ENCODE measurements at places on chromosomes 13 and 19.
A peak's percentile ranks its signal among the peaks of the same experiment; 100 is the strongest.

- DNase-seq = no peak
Measured at GRCh38 chr13:112575675-112576074, 12.3 kb downstream of the TUBGCP3 start.

DNA sequence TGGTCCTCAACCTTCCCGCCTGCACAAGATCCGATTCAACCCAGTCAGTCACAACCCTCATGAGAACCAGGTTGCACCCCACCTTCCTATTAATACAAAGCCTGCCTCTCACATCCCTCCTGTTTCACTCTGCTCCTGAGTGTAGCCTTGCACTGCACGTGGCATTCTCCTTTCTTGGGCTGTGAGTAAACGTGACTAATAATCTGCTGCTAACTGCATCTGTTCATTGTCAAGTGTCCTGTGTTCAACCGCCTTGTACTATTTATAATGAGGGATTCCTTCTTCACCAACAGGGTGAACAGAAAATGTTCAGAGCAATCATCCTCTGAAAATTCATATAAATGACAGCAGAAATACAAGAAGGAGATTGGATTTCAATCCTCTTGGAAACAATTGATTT lies 1608.2 kb downstream of the SLITRK5 start:
- DNase-seq = peak; percentile 93

GRCh38 chr13:24894972-24895300 lies 131.0 kb downstream of the RNF17 start:
- DNase-seq = no peak

DNA sequence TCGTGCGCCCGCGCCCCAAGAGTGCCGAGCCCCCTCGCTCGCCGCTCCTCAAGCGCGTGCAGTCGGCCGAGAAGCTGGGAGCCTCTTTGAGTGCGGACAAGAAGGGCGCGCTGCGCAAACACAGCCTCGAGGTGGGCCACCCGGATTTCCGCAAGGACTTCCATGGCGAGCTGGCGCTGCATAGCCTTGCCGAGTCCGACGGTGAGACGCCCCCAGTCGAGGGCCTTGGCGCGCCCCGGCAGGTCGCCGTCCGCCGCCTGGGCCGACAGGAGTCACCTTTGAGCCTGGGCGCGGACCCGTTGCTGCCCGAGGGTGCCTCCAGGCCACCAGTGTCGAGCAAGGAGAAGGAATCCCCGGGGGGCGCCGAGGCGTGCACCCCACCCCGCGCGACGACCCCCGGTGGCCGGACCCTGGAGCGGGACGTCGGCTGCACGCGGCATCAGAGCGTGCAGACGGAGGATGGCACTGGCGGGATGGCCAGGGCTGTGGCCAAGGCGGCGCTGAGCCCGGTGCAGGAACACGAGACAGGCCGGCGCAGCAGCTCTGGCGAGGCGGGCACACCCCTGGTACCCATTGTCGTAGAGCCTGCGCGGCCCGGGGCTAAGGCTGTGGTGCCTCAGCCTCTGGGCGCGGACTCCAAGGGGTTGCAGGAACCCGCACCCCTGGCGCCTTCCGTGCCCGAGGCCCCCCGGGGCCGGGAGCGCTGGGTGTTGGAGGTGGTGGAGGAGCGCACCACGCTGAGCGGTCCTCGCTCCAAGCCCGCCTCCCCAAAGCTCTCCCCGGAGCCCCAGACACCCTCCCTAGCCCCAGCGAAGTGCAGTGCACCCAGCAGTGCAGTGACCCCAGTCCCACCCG lies 7.1 kb downstream of the DNASE2 start:
- DNase-seq = no peak

GRCh38 chr13:35629026-35629425 lies 152.5 kb upstream of the MAB21L1 start:
- no peak for DNase-seq

- DNase-seq = no peak
Measured at GRCh38 chr19:35211545-35212230, 16.9 kb downstream of the FAM187B start.

DNA sequence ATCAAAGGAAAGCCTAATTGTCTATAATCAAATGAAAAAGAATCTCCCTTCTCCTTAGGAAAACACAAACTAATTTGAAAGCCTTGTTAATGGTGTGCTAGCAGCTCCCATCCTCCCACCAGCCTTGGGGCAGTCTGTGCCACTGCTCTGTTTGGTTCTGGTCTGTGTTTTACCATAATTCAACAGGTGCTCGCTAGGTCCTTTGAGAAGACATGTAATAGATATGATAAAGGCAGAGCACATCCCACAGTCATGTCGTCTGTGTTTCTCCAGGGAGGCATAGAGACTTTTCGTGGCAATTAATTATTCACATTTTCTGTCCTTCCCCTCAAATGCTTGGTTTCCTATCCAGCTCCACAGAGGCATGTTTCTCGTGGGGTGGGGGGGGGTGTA lies 23.8 kb downstream of the FAM124A start:
- no peak for DNase-seq

DNA sequence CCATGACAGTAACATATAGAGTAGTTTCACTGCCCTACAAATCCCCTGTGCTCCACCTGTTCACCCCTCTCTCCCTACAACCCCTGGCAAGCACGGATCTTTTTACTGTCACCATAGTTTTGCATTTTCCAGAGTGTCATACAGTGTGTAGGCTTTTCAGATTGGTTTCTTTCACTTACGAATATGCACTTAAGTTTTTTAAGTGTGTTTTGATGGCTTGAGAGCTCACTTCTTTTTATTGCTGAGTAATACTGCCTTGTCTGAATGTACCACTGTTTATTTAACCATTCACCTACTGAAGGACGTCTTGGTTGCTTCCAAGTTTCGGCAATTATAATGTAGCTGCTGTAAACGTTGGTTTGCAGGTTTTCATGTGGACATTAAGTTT lies 175.1 kb downstream of the ITGBL1 start:
- DNase-seq = no peak

DNA sequence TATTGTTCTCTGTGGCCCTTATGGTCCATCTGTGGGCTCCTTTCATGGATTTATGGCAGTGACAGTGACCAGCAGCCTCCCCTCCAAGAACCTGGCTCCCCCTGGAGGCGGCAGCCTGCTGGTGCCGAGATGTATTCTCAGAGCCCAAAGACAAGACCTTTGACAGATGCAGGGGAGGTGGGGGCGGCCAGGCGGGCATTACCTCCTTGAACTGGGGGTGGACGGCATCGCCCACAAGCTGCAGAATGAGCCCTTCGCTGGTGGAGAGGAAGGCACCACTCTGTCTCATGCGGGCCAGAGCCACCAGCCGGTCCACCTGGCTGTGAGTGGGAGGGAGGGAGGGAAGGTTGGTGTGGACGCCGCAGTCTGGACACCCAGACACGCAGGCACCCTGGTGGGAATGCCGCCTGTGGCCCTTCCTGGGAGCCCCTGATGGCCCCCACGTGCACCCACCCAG lies 6.6 kb downstream of the ISOC2 start:
- no peak for DNase-seq

DNA sequence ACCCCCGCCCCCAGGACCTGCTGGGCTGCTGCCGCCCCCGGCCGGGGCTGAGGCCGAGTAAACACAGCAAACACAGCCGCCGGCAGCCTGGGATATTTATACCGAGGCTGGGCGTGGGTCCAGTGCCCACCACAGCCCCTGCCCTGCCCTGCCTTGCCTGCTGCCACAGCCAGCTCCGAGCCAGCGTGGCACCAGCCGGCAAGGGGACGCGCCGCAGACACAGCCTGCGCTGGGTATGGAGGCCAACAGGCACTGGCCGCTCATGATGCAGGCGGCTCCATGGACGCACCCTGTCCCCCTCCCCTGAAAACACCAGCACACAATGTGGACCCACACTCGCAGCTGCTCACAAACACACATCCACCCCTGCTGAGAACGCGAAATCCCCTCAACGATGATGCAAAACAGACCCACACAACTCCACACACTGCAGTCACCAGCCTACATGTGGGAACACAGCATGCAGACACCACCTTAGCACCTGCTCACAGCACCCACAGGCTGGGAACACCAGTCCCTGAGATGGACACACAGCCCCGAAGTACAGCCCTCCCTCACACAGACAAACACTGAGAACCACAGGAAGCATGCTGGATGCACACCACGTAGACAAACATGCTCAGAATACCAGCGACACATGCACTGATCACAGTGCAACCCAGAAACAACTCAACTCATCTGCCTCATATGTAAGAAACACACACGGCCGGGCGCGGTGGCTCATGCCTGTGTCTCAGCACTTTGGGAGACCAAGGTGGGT lies 16.2 kb downstream of the CCDC97 start:
- peak; percentile 75 for DNase-seq

GRCh38 chr13:27915301-27916207 lies 4.2 kb upstream of the PDX1 start:
- DNase-seq = no peak

DNA sequence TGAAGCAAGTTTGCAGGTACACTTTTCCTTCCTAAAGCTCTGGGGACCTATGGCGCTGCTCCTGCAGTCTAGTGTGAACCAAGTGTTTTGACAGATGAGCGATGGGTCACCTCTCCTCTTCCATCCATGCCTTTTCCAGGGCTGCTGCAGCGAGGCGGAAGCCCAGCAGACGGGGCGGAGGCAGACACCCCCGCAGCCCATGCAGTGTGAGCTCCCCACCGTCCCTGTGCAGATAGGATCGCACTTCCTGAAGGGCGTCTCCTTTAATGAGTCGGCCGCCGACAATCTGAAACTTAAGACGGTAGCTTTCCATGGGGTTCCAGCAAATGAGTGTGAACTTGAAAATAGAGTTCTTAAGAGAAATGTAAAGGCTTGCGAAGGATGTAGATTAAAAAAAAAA lies 37.1 kb upstream of the GPI start:
- DNase-seq = no peak

DNA sequence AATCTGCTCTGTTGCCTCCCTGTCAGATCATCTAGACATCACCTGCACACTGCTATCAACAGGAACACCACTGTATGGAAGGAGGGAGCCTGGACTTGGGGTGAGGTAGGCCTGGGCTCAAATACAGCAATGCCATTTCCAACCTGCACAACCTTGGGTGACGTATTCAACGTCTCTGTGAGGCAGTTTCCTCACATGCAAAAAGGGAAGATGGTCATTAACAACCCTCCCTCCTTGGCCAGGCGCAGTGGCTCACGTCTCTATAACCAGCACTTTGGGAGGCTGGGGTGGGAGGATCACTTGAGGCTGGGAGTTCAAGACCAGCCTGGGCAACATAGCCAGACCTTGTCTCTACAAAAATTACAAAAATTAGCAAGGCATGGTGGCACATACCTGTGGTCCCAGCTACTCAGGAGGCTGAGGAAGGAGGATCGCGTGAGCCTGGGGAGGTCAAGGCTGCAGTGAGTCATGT lies 13.1 kb downstream of the XRCC1 start:
- DNase-seq = no peak

DNA sequence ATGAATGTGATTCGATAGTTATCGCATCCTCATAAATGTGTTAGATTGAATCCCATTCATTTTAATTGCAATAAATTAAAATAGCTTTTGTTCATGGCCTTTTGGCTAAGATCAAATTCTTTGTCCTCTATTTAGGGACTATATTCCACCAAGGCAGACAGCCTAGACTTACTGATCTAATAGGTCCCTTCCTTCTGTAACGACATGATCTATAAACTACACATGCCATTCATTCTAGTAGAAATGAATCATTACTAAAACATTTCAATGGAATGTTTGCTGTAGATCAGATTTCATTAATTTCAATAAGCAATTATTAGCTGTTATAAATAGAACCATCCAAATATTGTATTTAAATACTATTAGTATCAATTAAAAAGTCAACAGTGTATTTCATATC lies 526.6 kb upstream of the KLHL1 start:
- no peak for DNase-seq

GRCh38 chr19:41430922-41431321 lies 3.7 kb upstream of the B3GNT8 start:
- DNase-seq = no peak

- DNase-seq = no peak
Measured at GRCh38 chr19:35727053-35727955, 9.5 kb downstream of the KMT2B start.

- peak; percentile 61 for DNase-seq
Measured at GRCh38 chr19:10471909-10472308, 31.2 kb downstream of the KEAP1 start.

DNA sequence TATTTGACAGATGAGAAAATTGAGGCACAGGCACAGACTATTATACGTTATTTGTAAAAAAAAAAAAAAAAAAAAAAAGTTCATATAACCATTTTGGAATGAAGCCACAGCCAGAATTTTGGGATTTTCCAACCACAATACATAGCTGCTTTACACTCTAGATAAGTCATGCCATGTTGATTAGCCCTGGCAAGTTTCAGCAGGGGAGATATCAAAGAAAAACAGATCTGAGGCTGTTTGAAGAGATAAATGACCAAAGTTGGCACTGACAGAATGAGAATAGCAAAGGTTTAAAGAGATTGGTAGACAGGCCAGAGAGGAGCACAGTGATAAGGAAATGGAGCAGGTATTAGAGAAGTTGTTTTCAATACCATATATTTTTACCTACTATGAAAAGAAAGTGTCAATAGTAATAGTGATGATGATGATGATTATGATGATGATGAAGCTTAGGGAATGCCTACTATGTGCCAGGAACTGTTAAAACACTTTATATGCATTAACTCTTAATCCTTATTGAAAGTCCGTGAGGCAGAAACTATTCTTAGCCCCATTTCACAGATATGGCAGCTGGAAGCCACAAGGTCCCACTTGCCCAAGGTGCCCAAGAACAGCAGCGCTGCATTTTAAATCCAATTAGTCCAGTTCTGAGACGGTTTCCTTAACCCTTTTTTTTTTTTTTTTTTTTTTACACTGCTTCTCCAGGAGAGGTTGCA lies 105.5 kb downstream of the MBNL2 start:
- peak; percentile 65 for DNase-seq

GRCh38 chr13:99205621-99206220 lies 5.1 kb downstream of the UBAC2 start:
- no peak for DNase-seq

GRCh38 chr19:6750062-6750461 lies 10.6 kb downstream of the TRIP10 start:
- DNase-seq = no peak

GRCh38 chr13:113115363-113116205 lies 7.0 kb upstream of the F10 start:
- DNase-seq = no peak

GRCh38 chr19:35811317-35812219 lies 1.1 kb downstream of the PRODH2 start:
- no peak for DNase-seq

GRCh38 chr13:98300956-98301641 lies 124.0 kb upstream of the RNF113B start:
- DNase-seq = peak; percentile 72

- no peak for DNase-seq
Measured at GRCh38 chr13:95604556-95604915, 40.0 kb downstream of the DZIP1 start.

DNA sequence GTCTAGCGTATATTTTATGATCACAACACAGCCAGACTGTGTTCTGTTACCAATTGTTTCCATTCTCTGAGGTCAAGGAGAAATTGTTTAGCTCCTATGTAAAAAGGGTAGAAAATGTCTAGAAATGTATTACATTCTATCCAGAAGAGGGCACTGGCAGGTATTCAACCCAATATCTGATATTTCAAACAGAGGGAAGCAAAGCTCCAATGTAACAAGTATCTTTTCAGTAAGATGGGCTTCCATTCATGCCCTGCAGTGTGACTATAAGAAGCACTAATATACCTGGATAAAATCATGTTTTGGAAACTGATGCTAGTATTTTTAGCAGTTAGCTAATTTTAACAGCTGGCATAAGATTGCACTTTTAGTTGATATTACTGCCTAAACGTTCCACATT lies 312.7 kb downstream of the FGF14 start:
- peak; percentile 5 for DNase-seq

- peak; percentile 19 for DNase-seq
Measured at GRCh38 chr19:36514012-36514612, 14.0 kb downstream of the ZNF260 start.

GRCh38 chr19:58154287-58154678 lies 3.7 kb upstream of the ZNF329 start:
- peak; percentile 40 for DNase-seq

All from amniotic epithelial cell (primary cell).